Articular chondrocyte of knee joint (primary cell): ENCODE measurements at places on chromosomes 3 and 15. TPM values are rescaled to one million over a fixed set of nuclear protein-coding genes. Genes with fewer than 3 reads are reported as not detected.

IL17RB gene
- 2.1 and 3.6 TPM in 2 replicates for total RNA-seq

KCNMB3 gene
- 1.3 and 2.9 TPM in 2 replicates for total RNA-seq

HTR3E gene
- total RNA-seq, result not detected in 2 replicates

MCTP2 gene
- total RNA-seq, result 27.0 and 28.1 TPM in 2 replicates

UTS2B gene
- total RNA-seq, result 0.52 and 1.3 TPM in 2 replicates

IGF2BP2 gene
- 34.9 and 43.3 TPM in 2 replicates for total RNA-seq

THAP10 gene
- 2.4 and 2.7 TPM in 2 replicates for total RNA-seq

RLBP1 gene
- total RNA-seq, result not detected in 2 replicates
